ENCODE measurements at places on chromosomes 3 and 15.

DNA sequence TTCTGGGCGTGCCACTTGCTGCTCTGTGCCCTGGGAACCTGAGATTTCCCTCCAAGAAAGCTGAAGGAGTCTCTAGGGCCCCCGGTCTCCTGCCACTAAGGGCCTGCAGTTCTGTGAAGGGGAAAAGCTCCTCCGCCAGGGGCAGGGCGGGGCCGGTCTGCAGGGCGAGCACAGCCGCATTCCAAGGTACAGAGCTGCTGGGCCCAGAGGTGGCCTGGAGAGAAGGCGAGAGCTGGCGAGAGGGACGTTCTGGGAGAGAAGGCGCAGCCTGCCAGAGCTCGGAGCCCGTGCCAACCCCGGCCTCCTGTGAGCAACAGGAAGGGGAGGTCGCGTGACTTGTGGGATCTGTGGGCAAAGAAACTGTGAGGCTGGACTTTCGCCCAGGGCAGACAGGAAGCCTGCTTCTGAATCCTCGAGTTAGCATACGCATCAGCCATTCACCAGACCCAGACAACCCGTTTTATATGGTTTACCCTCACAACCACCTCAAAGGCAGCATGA lies 500.4 kb downstream of the SHQ1 start:
- no peak for DNase-seq

- DNase-seq: peak; percentile 71
These were observed 617.5 kb downstream of the TBL1XR1 start for GRCh38 chr3:176579711-176580185.

DNA sequence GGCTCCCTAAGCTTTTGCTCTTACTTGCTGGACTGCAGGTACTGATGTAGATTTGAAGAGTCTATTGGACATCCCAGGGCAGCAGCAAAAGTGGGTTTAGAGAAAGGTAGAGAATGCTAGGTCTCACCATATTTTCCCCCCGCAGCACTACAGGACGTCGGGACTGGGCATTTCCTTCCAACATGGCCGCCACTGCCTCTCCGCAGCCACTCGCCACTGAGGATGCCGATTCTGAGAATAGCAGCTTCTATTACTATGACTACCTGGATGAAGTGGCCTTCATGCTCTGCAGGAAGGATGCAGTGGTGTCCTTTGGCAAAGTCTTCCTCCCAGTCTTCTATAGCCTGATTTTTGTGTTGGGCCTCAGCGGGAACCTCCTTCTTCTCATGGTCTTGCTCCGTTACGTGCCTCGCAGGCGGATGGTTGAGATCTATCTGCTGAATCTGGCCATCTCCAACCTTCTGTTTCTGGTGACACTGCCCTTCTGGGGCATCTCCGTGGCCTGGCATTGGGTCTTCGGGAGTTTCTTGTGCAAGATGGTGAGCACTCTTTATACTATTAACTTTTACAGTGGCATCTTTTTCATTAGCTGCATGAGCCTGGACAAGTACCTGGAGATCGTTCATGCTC lies 11.2 kb downstream of the CYP8B1 start:
- no peak for DNase-seq

DNA sequence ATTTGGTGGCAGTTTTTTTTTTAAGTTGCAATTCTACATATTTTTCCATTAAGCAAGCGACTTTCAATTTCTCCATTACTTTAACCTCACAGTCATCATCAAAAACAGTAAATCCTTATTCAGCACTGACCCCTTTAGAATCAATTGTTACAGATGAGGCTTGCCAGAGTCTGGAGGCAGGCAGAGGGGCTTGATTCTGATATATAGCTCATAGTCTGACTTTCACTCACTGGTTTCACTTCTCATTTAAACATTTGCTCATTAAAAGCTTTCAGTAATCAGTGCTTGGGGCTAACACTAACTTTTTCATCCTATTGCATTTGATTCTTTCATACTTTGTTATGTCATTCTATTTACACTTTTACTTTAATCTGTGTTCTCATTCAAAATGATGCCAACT lies 88.4 kb downstream of the PYDC2 start:
- DNase-seq: no peak

GRCh38 chr3:36635731-36636130 lies 128.6 kb downstream of the DCLK3 start:
- no peak for DNase-seq

DNA sequence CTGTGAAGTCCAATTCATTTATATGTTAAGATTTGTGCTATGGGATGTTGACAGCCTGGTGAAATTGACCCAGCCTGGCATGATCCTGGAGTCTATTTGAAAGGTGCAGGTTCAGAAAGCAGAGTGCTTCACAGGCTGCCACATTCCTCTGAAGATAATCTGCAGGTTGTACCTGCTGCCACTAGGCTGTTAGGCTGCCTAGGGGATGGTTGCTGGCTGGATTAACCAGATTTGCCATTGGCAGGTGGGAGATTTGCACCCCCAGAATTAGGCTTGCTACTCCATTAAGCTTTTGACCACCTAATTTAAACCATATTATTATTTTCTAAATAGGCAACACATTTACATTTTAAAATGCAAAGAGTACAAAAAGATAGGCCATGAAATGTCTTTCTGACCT lies 85.8 kb upstream of the RASGRP1 start:
- no peak for DNase-seq

- no peak for DNase-seq
These were observed 27.2 kb downstream of the SRPRB start for GRCh38 chr3:133832802-133833144.

- no peak for DNase-seq
These were observed 17.9 kb upstream of the AVEN start for GRCh38 chr15:34056911-34057310.

- DNase-seq: no peak
These were observed 319.1 kb upstream of the TLE3 start for GRCh38 chr15:70416829-70417228.

DNA sequence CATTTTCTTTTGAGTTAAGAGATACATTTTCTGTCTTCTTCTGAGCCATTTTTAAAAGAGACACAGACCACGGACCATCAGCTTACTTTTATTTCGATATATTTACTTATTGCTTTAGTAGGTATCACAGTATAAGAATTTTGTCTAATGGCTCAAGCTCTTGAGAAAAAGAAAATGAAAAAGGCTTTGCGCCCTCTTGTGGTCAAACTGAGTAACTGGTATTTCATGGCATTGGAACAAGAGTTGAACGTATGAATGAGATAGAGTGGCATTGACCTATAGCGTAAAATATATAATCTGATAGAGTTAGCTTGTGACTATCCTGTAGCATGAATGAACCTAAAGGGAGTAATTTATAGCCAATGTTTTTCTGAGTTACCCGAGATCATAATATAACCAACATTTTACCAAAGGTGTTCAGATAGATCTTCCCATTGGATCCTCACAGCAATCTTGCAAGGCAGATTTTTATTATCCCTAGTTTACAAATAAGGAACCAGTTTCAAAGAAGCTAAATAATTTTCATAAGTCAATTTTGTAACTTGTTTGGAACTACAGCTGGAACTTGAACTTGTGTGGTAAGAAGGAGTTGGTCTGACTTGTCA lies 154.6 kb downstream of the POLR2M start:
- DNase-seq: peak; percentile 79

- no peak for DNase-seq
These were observed 4.8 kb upstream of the CCR5 start for GRCh38 chr3:46365737-46366524.

GRCh38 chr15:60124460-60125070 lies 120.5 kb downstream of the FOXB1 start:
- no peak for DNase-seq

DNA sequence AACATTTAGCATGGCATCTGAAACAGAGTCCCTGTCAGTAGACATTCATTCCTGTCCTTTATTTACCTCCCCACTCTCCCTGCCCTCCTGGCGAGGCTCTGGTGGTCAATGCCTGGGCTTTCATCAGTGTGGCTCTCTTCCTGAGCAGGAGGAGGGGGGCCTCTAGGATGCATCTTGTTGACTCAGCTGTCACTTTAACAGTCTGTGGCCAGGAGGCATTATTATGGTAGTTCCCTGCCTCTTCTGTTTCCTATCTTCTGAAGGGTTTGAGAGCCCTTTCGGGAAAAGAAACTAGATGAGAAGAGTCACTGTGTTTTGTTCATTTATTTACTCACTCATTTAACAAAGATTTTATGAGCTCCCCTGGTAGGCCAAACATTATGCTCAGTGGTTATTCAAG lies 2.4 kb upstream of the PPP1R14D start:
- no peak for DNase-seq

DNA sequence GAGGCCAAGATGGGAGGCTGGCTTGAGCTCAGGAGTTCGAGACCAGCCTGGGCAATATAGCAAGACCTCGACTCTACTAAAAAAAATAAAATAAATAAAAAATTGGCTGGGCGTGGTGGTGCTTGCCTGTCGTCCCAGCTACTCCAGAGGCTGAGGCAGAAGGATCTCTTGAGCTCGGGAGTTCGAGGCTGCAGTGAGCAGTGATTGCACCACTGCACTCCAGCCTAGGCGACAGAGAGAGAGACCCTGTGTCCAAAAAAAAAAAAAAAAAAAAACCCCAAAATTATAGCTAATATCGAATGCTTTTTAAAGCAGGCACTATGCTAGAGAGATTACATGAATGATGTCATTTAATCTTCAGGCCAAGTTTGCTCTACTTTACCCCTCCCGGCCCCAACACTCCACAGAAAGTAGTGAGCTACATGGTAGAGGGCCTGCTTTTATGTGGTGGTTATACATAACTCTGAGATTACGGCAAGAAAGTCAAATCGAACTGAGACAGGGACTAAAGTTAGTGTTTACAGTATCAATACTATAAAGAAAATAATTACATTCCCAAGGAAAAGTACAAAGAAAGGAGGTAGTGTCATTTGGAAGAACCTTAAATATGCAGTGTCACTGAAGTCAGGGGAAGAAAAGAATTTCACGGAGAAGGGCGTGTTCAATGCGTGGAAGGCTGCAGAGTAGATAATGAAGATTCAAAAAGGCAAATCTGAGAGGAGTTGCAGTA lies 1.1 kb downstream of the ADPGK start:
- peak; percentile 19 for DNase-seq

DNA sequence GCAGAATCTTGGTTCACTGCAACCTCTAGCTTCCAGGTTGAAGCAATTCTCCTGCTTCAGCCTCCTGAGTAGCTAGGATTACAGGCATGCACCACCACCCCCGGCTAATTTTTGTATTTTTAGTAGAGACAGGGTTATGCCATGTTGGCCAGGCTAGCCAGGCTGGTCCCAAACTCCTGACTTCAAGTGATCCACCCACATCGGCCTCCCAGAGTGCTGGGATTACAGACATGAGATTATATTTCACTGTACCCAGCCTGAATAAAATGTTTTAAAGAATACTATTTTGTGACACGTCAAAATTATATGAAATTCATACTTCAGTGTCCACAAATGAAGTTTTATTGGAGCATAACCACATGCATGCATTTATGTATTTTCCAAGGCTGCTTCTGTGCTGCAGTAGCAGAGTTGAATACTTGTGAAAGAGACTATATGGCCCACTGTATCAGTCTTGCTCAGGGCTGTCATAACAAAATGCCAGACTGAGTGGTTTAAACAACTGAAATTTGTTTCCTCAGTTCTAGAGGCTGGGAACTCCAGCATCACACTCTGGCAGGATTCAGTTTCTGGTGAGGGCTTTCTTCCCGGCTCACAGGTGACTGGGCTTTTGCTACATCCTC lies 77.2 kb downstream of the PRTG start:
- DNase-seq: peak; percentile 42

GRCh38 chr3:108879915-108880314 lies 57.3 kb downstream of the TRAT1 start:
- no peak for DNase-seq

- DNase-seq: no peak
These were observed 478.7 kb downstream of the PDCD6IP start for GRCh38 chr3:34277110-34277509.

DNA sequence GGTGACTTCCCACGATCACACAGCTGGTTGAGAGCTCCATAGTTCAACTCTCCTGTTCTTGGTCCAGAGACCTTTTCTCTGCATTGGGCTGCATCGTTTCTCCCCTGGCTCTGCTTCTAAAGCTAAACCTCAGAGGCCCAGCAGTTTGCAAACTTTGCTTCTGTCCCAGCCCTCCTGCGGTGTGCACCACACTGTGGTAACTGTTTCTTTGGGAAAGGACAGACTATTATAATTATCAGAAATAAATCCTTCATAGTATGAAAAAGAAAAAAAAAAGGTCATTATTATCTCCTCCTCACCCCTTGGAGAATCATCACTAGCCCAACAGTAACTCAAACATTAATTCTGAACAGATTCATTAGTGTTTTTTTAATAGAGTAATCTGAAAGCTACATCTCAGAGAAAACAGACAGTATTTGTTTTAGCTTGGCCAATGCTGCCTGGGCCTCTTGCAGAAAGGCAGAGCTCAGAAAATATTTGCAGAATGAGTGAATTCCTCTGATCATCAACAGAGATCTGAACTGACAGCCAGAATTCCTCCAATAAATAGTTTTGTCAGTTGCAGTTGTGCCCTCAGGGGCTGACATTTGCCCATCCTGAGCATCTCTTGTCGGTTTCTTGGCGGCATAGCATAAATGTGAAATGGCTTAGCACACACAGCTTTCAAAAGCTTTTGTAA lies 52.9 kb downstream of the BFSP2 start:
- no peak for DNase-seq

- DNase-seq: no peak
These were observed 453.5 kb downstream of the SOX2 start for GRCh38 chr3:182165234-182165633.

- DNase-seq: no peak
These were observed 224.7 kb upstream of the POU1F1 start for GRCh38 chr3:87501076-87501475.

DNA sequence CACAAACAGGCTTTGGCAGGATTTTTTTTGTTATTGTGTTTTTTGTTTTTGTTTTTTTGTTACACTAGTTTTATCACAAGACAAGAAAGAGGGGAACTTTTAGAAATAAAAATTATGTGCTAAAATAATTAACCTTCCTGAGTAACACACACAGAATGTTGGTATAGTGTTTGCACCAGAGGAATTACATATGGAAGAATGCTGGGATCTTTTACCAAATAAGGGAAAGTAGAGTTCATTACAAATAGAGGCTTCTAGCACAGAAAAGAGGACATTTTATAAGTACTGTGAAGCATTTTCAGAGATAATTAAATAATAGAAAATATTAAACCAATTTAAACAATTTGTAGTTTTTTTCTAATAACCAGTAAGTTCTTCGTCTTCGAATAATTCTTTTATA lies 116.0 kb downstream of the IGF1R start:
- DNase-seq: no peak

DNA sequence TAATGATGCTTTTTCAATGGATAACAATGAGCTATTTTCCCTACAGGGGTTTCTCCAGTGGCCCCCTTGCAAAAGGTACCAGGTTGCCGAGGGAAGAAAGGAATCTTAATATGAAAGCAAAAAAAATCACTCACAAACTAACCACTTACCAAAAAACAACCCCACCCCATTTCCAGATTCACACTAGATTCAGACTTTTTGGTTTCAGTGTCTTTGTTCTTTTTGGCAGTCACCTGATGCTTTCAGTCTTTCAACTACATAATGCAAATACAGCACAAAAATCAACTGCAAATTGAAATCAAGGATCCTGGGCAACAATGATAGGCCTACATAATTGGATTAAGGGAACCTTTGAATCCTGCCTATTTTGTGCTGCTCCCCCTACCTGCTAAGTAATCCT lies 71.1 kb upstream of the RAP2B start:
- DNase-seq: no peak

- peak; percentile 82 for DNase-seq
These were observed at the start of gene MTMR10 for GRCh38 chr15:30991255-30992235. MTMR10 (minus strand) TSS chr15:30991628; CDS start chr15:30991506, 122 bp downstream.

GRCh38 chr3:2921452-2921851 lies 188.7 kb downstream of the IL5RA start:
- no peak for DNase-seq

GRCh38 chr15:74175271-74176191 lies 2.0 kb downstream of the ISLR start:
- DNase-seq: no peak
